ENCODE measurements at places on chromosomes 7 and 10. TPM values are rescaled to one million over a fixed set of nuclear protein-coding genes. Genes with fewer than 3 reads are reported as not detected.

- no peak for DNase-seq
Measured at GRCh38 chr10:43262902-43263466, 3.9 kb downstream of the RASGEF1A start.

The MYH16 gene
- not detected for total RNA-seq

GRCh38 chr7:25031007-25031406 lies 51.0 kb upstream of the OSBPL3 start:
- DNase-seq, result no peak

The SLC26A3 gene
- under 0.01 TPM for total RNA-seq

The PRRT4 gene
- not detected for total RNA-seq

- DNase-seq, result no peak
Measured at GRCh38 chr7:8390262-8390626, 43.2 kb upstream of the NXPH1 start.

GRCh38 chr10:94138391-94138790 lies 144.7 kb downstream of the PLCE1 start:
- DNase-seq, result no peak
